ENCODE measurements at places on chromosomes 11 and 22.

- no peak for DNase-seq
Measured at GRCh38 chr11:62217191-62217748, 8.8 kb downstream of the SCGB2A1 start.

- no peak for DNase-seq
Measured at GRCh38 chr11:113907681-113908080, 3.1 kb downstream of the HTR3B start.

DNA sequence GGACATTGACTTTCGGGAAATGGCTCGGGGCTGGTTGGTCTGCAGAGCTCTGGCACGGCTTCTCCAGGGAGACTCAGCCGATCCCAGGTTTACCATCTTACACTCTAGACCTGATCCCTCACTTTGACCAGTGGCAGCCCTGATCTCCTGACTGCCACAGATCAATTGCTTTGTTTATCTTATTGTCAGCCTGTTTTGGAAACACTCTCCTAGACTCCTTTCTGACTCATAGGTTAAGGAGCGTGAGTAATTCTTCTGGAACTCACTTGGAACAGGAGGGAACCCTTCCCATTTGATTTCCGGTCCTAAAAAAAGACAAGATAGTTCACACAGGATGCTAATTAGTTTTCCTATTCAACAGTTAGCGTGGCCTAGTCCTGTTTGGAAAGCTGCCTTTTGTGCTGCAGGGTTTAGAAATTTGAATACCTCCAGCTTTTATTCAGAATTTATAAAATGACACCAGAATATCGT, 16.0 kb upstream of the BMAL1 start:
- DNase-seq: no peak

GRCh38 chr11:36249246-36249645, 40.0 kb downstream of the COMMD9 start:
- DNase-seq: no peak

DNA sequence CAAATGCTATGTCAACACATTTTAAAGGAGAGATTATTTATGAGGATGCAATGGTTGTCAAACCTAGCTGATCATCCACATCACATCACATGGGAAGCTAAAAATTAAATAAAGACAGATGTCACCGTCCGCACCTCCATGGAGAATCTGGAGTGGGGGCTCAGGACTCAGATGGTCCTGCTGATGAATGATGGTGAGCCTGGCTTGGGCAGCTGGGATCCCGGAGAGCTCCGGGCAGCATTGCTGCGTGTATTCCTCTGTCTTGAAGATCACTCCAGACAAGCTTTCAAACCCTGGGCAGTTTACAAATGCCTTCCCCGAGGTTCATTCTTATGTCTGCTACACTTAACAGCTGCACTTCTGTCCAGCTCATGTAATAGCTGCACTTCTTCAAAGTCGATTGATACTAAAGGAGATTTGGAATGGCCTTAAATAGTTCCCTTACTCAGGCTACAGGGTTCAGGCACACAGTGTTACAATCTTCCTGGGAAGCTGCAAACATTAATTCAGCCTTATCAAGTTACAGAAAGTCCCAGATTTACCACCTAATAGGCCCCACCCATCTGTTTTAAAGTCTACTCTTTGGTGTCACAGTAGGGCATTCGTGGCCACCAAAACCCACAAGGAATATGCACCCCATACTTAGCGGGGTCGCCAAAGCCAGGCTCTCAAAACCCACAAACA, 34.7 kb upstream of the CSNK2A3 start:
- DNase-seq: no peak

- DNase-seq: no peak
Measured at GRCh38 chr11:90661233-90661632, 438.4 kb upstream of the CHORDC1 start.

DNA sequence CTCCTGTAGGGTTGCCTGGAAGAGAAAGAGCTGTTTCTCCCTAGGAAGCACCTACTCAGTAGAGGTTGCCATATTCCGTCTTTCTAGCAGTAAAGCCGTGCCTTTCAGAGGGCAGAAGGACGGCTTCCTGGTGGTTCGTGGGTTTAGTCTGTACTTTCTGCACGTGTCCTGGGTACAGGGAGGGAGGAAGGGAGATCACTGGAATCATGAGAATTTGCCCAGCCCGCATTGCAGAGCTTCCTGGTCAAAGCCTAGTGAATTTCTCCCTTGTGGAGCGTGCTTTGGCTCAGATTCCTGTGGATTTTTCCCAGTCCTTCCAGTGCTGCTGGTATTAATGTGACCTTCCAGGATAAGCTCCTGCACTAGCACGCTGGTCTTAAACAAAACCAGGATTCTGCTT, 44.9 kb downstream of the GRAMD1B start:
- DNase-seq: no peak

DNA sequence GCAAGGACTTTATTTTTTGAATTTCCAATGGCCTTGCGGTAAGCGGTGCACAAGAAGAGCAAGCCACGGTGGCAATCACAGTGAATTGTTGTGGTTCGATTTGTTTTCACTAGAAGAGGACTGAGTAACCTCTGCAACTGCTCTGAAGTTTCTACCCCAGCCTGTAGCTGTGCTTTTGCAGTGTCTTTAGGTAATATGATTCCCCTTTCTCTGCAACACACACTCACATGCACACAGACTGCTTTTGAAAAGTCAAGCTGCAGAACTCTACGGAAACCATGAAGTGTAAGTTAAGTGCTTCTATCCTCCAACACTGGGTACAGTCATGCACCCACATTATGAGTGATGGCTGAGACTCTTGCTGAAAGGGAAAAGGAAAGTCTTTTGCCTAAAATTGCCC, 38.4 kb downstream of the CD44 start:
- DNase-seq: no peak

DNA sequence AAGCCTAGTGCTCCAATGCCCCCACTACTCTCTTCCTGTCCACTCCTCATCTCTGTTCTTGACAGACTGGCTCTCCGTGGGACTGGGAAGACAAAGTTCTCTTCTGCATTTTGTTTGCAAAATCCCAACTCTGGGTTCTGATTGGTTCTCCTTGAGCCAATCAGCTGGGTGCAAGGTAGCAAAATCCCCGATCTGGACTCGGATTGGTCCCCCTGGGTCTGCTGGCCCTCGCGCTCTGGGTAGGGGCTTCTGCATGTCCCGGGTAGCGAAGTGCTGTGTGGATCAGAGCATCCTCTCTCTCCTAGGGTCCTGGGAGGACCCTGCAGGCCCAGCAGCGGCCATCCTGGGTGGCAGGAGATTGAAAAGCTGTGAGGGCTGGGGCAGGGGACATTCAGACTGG, 22.3 kb upstream of the A4GALT start:
- no peak for DNase-seq

DNA sequence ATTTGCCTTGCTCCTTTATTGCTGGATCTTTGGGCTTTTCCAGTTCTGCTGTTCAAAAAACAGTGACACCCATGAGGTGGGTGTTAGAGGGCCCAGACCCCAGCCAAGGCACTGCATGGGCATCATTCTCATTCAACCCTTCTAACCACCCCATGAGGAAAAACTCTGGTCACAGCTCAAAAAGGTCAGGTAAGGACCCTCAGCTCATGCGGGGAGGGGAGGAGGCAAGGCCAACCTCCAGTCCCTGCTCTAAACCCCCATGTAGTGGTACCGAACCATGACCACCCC, 7.4 kb downstream of the GNB1L start:
- DNase-seq: no peak

GRCh38 chr11:2289350-2289749, 12.4 kb downstream of the C11orf21 start:
- DNase-seq: no peak

GRCh38 chr22:34210301-34210700, 290.0 kb upstream of the LARGE1 start:
- no peak for DNase-seq

DNA sequence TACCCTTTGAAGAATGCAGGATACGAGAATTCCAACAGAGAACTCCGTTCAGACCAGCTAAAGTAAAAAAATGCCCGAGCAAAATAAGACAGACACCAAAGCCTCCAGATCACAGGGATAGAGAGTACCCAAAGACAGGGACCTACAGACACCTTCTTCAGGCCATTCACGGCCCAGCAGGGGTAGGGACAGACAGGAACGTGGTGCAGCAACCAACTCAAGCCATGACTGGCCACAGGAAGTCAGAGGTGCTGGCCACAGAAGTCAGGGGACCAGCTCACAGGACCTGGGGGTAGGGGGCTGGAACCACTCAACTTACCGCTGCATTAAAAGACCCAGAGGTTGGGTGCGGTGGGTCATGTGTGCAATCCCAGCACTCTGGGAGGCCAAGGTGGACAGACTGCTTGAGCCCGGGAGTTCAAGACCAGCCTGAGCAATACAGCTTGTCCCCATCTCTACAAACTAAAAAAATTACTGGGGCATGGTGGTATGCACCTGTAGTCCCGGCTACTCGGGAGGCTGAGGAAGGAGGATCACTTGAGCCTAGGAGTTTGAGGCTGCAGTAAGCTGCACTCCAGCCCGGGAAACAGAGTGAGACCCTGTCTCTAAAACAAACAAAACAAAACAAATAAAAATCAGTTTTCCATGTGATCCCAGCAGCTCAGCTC, 39.9 kb upstream of the COMT start:
- no peak for DNase-seq

GRCh38 chr11:19398772-19399527, 158.2 kb upstream of the E2F8 start:
- no peak for DNase-seq

- DNase-seq: peak; percentile 14
Measured at GRCh38 chr22:27825174-27825573, 23.6 kb upstream of the MN1 start.

- DNase-seq: no peak
Measured at GRCh38 chr11:132448334-132448995, 1078.0 kb downstream of the NTM start.

- DNase-seq: no peak
Measured at GRCh38 chr22:36922105-36922608, 8.7 kb downstream of the CSF2RB start.

DNA sequence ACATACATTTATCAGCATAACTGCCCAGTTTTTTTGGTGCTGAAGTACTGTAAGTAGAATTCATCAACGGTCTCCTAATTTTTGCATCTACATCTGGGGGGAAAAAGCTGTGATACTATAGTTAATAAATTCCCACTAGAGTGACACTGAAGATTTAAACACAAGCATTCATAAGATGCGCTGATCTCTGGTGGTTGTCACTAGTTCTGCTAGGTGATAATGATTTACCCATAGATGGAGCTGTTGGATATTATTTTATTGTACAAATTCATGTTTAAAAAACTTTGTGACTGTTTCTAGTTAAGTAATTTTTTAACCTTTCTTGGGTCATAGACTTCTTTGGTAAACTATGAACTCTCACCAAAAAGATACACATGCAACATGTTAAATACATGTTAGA, 106.6 kb downstream of the EMSY start:
- DNase-seq: no peak

DNA sequence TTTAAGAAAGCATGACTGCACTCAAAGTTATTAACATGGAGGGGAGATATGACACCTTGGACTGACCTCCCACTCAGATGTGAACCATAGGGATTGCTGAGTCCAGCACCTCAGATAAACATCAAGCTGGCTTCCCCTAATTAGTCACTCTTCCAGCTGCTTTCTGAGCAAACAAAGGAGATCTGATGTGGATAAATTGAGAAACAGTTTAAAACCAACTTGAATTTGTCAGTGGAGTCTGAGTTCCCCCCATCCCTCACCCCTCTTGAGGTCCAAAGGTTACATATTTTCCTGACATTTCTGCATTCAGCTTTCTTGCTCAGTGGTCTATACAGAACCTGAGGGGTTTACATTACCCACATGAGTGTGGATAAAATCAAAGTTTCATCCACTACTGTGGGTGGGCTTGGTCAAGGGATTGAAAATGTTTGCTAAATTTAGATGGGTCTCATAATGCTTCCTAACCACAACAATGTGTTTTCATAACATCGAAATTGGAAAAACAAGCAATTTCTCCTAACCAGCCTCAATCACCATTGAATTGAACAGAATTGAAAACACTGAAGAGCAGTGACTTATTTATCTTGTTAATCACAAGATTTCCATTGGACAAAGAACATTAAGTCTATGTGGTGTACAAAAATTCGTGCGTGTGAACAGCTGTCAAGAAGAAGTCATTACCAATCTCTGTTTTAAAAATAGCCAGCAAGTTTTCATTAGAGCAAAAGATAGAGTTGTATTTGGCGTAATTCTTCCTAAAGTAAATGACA, 292.3 kb downstream of the METTL15 start:
- no peak for DNase-seq

DNA sequence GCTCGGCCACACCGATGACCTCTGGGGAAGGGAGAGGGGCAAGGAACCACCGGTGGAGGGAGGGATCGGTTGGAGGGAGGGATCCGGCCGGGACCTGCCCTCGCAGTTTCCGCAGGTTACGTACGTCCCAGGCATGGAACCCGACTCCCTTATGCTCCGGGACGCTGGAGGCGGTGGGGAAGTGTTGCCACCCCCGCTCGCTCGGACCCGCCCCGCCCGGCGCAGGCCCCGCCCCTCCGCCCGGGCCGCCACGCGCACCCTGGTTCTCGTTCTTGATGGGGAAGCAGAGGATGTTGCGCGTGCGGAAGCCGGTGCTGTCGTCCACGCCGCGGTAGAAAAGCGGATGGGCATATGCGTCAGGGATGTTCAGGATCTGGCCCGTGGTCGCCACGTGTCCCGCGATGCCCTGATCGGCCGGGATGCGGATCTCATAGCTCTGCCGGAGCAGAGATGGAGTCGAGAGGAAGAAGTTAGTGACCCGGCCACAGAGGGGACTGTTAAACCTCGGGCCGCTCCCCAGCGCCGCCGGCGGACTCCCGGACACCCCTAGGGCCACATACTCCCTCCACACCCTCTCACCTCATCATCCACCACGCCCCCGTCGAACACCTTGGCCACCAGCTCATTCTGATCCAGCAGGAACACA, 89.8 kb downstream of the PDE2A start:
- no peak for DNase-seq

- no peak for DNase-seq
Measured at GRCh38 chr11:83938148-83938547, 652.0 kb upstream of the CCDC90B start.

DNA sequence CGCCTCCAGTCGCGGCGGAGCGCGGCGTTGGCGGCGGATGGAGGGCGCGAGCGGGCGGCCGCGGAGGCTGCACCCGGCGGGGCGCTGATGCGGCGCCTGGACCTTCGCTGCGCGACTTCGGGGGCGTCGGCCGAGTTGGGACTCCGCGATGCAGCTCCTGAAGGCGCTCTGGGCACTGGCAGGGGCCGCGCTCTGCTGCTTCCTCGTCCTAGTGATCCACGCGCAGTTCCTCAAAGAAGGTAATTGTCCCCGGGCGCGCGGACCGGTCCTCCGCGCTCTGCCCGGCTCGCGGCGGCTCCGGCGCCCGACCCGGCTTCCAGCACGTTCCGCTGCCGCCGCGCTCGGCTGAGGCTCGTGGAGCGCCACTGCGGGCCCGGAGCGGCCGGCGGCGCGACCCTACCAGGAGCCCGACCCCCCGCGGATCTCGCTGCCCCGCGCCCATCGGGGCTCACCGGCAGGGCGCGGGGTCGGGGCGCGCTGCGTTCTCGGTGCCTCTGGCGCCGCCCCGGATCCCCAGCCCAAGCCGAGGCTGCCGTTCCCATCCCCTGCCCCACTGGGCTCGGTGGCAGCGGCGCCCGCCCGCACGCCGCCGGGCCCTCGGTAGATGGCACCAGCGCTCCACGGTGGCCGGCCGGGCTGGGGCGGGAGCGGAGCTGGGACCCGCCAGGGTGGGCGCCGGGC, 1251.2 kb downstream of the BRD1 start:
- no peak for DNase-seq
